ENCODE measurements at places on chromosomes 16 and 17.

DNA sequence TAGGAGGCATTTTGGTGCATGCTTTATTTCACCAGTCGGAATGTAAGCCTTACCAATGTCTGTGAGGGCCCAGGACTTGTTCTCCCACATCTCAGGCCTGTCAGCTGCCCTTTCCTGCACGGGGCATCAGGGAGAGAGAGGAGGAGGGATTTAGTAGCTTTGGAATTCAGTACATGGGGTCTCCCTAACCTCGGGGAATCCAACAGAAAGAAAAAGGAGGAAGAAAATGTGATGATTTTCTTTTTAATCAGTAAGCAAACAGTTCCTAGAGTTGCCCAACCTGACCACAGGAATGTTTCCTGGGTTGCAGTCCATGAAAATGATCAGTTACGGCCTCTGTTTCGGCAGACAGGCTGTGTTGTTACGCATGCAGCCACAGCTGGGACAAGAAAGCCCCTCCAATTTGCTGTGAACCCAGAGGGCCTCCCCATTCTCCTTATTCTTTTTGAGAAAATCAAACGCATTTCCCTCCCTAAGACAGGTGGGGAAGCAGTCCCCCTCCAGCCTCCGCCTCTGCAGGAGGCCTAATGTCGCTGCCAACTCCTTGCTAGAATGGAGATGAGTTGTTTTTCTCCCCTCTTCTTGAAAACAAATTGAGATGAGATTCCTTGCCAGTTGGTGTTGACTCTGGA, 53.1 kb upstream of the TANGO6 start:
- DNase-seq, result no peak

GRCh38 chr17:39305978-39306377, 80.2 kb upstream of the STAC2 start:
- DNase-seq, result no peak

DNA sequence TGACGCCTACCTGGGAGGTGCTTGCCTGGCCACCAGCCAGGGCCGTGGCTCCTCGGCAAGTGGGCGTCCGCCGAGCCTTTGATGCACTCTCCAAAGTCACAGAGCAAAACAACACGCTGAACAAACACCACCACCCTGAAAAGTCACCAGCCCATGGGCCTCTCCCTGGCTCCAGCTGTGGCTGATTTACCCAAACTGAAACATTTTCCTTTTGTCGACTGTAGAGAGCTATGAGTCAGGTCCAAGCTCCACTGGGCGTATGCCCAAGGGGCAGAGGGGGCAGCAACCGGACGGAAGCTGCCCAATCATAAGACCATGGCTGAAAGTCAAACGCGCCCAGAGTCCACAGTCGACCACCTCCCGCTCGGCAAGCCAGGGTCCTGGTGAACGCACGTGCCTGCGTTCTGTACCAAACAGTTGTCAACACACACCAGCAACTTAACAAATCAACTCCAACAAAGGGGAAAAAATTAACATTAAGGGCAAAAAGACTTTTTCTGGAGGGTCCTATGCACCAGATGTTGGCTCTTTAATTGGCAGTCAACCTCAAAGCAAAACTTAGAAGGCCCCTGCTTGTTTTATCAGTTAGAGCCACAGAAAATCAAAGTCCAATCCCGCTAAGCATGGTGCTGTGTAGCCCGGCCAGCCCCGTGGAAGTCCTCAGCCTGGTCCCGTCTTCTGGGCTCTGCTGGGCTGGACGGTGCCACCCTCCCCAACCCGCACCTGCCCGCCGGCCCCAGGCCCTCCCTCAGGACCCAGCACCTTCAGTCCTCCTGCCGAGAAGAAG, 47.3 kb downstream of the TBC1D16 start:
- DNase-seq, result no peak

GRCh38 chr17:4440690-4441686, 7.2 kb downstream of the SPNS3 start:
- DNase-seq, result no peak

- no peak for DNase-seq
Observed at GRCh38 chr17:47883589-47884426, 12.2 kb upstream of the SP2 start.

DNA sequence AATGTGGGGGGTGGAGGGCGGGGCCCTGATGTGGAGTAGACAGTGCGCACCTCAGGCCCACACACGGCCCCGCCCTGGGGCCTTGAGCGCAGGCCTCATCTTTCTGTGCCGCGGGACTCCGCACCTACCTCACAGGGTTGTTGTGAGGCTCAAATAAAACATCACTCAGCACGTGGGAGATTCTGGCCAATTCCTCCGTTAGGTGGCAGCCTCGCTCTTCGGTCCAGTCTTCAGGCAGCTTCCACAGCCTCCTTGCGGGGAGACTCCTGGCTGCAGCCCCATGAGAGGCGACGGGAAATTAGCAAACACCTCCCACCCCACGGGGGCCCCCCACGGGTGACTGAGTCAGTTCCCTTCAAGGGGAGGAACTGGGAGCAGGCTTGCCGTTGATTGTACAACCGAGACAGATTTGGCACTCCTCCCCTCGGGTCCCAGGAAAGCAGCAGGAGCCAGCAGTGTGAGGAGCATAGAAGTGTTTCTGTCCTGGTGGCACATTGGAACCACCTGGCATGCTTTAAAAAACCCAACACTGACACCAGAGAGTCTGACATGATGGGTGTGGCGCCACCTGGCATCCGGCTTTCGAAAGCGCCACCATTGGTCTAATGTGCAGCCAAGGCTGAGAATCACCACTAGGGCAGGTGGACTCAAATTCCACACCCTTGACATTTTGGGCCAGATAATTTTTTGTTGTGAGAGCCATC, 7.6 kb downstream of the MRM1 start:
- DNase-seq, result no peak

Measured in activated T-helper 1 cell treated with anti-CD3 and anti-CD28 coated beads, Interleukin-2, amount 50 U/mL, for 16 hours (primary cell).